ENCODE measurements at places on chromosomes 1 and 21. TPM values are rescaled to one million over a fixed set of nuclear protein-coding genes. Genes with fewer than 3 reads are reported as not detected.

PWP2 gene
- 15.5 TPM for total RNA-seq

PIK3C2B gene
- 19.6 TPM for total RNA-seq

CYP2J2 gene
- 0.42 TPM for total RNA-seq

CD34 gene
- total RNA-seq: not detected

TFF2 gene
- not detected for total RNA-seq

LCE1F gene
- total RNA-seq: not detected

- no peaks in the 10 kb centered on the region for H3K36me3 ChIP-seq
These were observed 67.5 kb upstream of the PRDX6 start for GRCh38 chr1:173409613-173410012.

- no peak for DNase-seq
- H3K4me1 ChIP-seq: no peaks in the 10 kb centered on the region
- H3K4me3 ChIP-seq: no peak overlapping the region
- no peaks in the 10 kb centered on the region for H3K27me3 ChIP-seq
These were observed 805.8 kb downstream of the ADGRL2 start for GRCh38 chr1:82606546-82606945.

GRCh38 chr1:22440582-22440981 is 11.1 kb upstream of the ZBTB40 start:
- no peak overlapping the region for H3K4me3 ChIP-seq
- no peaks in the 10 kb centered on the region for H3K4me1 ChIP-seq
- H3K27me3 ChIP-seq: no peaks in the 10 kb centered on the region

DNA sequence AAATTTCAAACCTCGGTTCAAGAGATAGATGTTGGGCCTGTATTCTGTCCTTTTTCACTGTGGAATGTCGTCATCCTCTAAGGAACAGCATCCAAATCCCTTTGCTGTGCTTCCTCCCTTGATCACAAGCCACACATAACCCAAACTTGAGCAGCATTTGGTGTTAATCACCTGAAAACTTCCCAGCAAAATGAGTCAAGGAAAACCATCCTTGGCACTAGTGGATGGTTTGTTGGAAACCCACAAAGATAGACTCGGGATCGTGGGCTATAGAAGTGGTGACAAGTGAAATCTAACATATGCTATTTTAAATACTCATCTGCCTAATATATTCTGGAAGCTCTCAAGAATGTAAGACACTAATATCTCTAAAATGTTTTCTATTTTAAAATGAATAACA is 459.1 kb downstream of the SETD4 start:
- H3K27me3 ChIP-seq: no peaks in the 10 kb centered on the region
- H3K36me3 ChIP-seq: no peaks in the 10 kb centered on the region
- DNase-seq: no peak
- H3K4me3 ChIP-seq: no peak overlapping the region
- no peak overlapping the region for H3K27ac ChIP-seq

DNA sequence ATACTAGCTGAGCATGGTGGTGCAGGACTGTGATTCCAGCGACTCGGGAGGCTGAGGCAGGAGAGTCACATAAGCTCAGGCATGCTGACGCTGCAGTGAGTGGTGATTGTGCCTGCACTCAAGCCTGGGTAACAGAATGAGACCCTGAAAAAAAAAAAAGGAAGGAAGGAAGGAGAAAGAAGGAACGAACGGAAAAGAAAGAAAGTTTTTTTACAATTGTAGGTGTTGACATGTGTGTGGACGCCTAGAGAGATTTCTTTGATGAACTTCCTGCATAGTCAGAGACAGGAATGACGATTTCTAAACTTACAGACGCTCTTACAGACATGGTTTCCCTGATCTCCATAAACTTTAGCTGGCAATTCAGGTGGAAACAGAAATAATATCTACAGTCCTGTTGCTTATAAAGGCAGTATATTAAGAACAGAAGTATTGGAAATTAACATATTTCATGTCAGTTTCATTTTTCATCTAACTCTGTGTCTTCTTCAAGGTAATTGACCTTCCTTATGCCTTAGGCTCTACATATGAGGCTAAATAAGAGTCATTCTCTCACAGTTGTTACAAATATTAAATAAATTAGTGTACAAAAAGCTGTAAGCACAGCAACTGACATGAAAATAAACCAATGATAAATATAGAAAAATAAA is 4.1 kb downstream of the SAMSN1 start:
- DNase-seq: peak; percentile 47
- H3K27me3 ChIP-seq: no peaks in the 10 kb centered on the region

DNA sequence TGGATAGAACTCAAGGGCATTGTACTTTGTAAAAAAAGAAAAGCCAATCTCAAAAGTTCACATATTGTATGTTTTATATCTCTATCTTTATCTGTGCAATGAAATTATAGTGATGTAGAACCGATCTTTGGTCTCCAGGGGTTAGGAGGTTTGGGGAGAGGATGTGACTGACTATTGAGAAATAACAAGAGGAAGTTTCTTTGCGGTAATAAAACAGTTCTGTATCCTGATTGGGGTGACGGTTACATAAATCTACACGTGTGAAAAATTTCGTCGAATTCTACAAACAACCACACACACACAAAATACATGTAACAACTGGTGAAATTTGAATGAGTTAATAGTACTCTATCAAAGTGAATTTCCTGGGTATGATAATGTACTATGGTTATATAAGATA is 10.6 kb upstream of the OR2T33 start:
- DNase-seq: no peak
- no peak overlapping the region for H3K27ac ChIP-seq
- H3K4me1 ChIP-seq: no peaks in the 10 kb centered on the region
- H3K4me3 ChIP-seq: no peak overlapping the region
- H3K36me3 ChIP-seq: no peaks in the 10 kb centered on the region
